ENCODE measurements at places on chromosomes 2 and 18. TPM values are rescaled to one million over a fixed set of nuclear protein-coding genes. Genes with fewer than 3 reads are reported as not detected.

- H3K36me3 ChIP-seq = no peaks in the 10 kb centered on the region
- no peak for DNase-seq
- H3K27me3 ChIP-seq = no peaks in the 10 kb centered on the region
- no peak overlapping the region for H3K27ac ChIP-seq
- H3K4me1 ChIP-seq = no peaks in the 10 kb centered on the region
- no peak overlapping the region for H3K4me3 ChIP-seq
Measured at GRCh38 chr2:79944205-79944604, 360.3 kb downstream of the LRRTM1 start.

DNA sequence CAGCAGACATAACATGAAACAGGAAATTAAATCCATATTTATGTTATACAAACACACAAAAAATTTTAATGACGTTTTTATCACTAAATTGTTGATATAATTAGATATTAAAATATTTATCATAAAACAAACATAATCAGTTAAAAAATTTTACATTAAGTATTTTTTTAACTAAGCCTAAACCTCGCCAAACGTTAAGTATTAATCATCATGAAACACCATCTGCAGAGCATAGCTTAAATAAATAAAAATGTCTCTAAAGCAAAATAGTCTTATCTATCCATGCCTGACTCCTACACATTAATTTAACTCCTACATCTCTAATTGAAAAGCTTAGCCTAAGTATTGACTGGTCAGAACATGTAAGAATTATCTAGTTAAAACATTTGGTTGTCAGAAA, 271.6 kb upstream of the RND3 start:
- no peaks in the 10 kb centered on the region for H3K27me3 ChIP-seq
- no peak overlapping the region for H3K4me3 ChIP-seq
- H3K27ac ChIP-seq = no peak overlapping the region
- no peaks in the 10 kb centered on the region for H3K4me1 ChIP-seq
- DNase-seq = no peak

DNA sequence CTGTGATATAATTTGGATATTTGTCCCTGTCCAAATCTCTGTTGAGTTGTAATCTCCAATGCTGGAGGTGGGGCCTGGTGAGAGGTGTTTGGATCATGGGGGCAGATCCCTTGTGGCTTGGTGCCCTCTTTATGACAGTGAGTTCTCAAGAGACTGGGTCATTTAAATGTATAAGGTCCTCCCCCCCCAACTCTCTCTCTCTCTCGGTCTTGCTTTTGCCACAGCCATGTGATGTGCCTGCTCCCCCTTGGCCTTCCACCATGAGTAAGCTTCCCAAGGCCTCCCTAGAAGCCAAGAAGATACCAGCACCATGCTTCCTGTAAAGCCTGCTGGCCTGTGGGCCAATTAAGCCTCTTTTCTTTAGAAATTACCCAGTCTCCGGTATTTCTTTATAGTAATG, 58.6 kb downstream of the FN1 start:
- H3K36me3 ChIP-seq = peaks cover 53% of the 10 kb centered on the region
- no peak for DNase-seq
- H3K27ac ChIP-seq = no peak overlapping the region
- H3K27me3 ChIP-seq = no peaks in the 10 kb centered on the region
- H3K4me3 ChIP-seq = no peak overlapping the region
- H3K4me1 ChIP-seq = no peaks in the 10 kb centered on the region

- H3K27ac ChIP-seq = no peak overlapping the region
- no peaks in the 10 kb centered on the region for H3K4me1 ChIP-seq
- H3K36me3 ChIP-seq = no peaks in the 10 kb centered on the region
- H3K27me3 ChIP-seq = no peaks in the 10 kb centered on the region
Measured at GRCh38 chr2:26621469-26622199, 19.5 kb downstream of the CIB4 start.

DNA sequence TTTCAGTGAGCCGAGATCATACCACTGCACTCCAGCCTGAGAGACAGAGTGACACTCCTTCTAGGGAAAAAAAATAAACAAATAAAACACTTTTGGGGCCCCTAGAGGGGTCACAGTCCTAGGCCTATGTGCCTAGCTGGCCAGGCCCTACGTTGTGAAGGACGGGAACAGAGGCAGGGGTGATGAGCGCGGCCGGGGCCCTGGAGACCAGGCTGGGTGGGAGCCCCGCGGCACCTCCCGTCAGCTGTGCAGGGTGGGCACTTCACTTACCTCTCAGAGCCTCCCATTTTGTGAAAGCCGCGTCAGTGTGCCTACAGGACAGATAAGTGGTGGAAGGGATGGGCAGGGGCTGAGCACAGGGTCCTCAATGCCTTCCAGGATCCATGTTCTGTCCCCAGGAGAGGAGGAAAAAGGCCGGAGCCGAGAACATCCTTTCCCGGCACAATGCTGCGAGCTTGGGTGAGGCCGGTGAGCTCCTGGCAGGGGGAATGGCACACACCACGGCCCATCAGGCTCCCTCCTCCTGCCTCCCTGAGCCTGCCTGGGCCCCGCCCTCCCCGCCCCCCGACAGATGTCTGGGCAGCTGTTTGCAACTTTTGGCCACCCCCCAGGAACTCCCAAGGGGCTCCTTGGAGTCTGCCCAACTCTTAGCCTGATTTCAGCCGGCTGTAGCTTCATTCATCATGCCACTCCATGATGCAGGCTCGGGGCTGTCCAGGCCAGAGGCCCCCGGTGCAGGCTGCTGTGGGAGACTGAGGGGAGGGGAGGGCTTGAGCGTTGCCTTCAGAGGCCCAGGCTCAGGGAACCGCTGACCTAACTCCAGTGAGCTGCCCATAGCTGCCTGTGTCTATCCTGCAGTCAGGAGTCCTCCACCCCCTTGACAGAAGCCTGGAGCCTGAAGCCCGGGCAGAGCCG, 196.5 kb downstream of the TFCP2L1 start:
- no peak overlapping the region for H3K27ac ChIP-seq
- H3K4me3 ChIP-seq = no peak overlapping the region
- no peaks in the 10 kb centered on the region for H3K36me3 ChIP-seq
- no peak for DNase-seq
- no peaks in the 10 kb centered on the region for H3K27me3 ChIP-seq

DNA sequence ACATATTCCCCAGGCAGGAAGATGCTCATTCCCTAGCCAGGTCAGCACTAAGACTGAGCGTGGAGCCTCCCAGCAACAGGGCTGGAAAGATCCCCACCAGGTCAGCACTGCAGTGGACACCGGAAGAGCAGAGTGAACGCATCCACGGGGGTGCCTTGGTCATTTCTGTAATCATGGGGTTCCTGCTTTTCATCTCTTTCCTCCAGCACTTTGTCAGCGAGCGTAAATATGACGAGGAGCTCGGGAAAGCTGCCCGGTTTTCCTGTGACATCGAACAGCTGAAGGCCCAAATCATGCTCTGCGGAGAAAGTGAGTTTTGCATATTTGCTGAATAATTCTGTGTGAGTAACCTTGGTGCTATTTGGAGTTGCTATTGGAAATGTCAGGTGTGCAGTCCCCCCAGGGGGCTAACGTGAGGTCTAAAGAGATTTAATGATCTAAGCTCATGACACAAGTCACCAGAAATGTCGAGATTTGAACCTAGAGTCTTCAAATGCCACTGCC, 40.1 kb downstream of the KCTD18 start:
- peaks cover 77% of the 10 kb centered on the region for H3K36me3 ChIP-seq
- no peak for DNase-seq
- H3K27me3 ChIP-seq = no peaks in the 10 kb centered on the region
- H3K4me3 ChIP-seq = no peak overlapping the region
- H3K27ac ChIP-seq = no peak overlapping the region

- no peaks in the 10 kb centered on the region for H3K27me3 ChIP-seq
- DNase-seq = no peak
- peaks cover 6% of the 10 kb centered on the region for H3K4me1 ChIP-seq
- no peaks in the 10 kb centered on the region for H3K36me3 ChIP-seq
Measured at GRCh38 chr2:128311755-128312341, 6.8 kb downstream of the HS6ST1 start.

GRCh38 chr2:230925443-230925878, 419 bp upstream of the GPR55 start:
- H3K27ac ChIP-seq = no peak overlapping the region
- DNase-seq = no peak
- H3K4me3 ChIP-seq = no peak overlapping the region
- no peaks in the 10 kb centered on the region for H3K36me3 ChIP-seq

DNA sequence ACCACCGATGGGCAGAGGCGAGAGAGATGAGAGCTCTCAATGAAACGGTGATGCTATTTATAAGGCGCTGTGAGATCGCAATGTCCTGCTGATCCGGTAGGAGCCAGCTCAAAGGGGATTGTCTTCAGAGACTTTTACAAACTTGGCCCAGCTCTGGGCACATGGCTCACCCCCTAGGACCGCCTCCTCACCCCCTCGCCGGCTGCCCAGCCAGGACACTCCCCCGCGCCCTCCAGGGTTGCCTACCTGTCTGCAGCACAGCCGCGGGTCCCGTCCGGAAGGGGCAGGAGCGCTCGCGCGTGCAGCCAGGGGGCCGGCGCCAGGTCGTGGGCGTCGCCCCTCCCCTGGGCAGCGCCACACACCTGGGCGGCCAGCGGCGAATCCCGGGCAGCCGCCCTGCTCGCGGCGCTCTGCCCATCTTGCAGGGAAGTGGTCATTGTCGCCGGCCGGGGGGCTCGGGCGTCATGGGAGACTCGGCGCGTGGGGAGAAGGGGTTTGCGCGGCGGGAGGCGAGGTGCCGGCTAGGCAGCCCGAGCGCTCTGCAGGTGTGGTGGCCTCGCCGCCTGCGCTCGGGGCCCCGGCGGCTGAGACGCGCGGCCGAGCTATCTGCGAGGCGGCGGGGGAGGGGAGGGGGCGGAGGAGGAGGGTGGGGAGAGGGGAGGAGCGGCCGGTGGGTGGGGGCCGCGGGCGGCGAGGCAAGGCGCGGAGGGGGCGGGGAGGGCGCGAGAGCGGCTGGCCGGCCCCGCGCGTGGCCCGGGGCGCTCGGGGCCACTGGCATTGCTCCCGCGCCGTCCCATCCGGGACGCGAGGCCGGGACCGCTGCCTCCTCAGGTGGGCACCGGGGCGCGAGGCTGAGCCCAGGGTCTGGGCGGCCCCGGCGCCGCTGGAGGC, at the start of gene GRB14:
TSS of gene GRB14 (minus strand) at position 610 of the 891 bp plus-strand sequence. CDS start at position 437, 173 bp downstream.
- peaks cover 66% of the 10 kb centered on the region for H3K27me3 ChIP-seq
- no peak within 1 kb of the TSS for H3K27ac ChIP-seq
- DNase-seq = peak; percentile 31
- H3K36me3 ChIP-seq = no peaks in the 10 kb centered on the region

GRCh38 chr2:134372611-134373131, 118.8 kb downstream of the MGAT5 start:
- no peak overlapping the region for H3K27ac ChIP-seq
- H3K4me3 ChIP-seq = no peak overlapping the region
- no peaks in the 10 kb centered on the region for H3K27me3 ChIP-seq
- peaks cover 13% of the 10 kb centered on the region for H3K4me1 ChIP-seq

GRCh38 chr2:235863414-235863813, 304.8 kb downstream of the GBX2 start:
- DNase-seq = no peak
- H3K36me3 ChIP-seq = no peaks in the 10 kb centered on the region
- no peak overlapping the region for H3K4me3 ChIP-seq
- no peaks in the 10 kb centered on the region for H3K4me1 ChIP-seq
- no peak overlapping the region for H3K27ac ChIP-seq
- H3K27me3 ChIP-seq = no peaks in the 10 kb centered on the region

GRCh38 chr2:24712296-24712695, 80.9 kb downstream of the PTRHD1 start:
- DNase-seq = no peak
- no peak overlapping the region for H3K27ac ChIP-seq
- H3K27me3 ChIP-seq = no peaks in the 10 kb centered on the region
- no peak overlapping the region for H3K4me3 ChIP-seq
- no peaks in the 10 kb centered on the region for H3K36me3 ChIP-seq

DNA sequence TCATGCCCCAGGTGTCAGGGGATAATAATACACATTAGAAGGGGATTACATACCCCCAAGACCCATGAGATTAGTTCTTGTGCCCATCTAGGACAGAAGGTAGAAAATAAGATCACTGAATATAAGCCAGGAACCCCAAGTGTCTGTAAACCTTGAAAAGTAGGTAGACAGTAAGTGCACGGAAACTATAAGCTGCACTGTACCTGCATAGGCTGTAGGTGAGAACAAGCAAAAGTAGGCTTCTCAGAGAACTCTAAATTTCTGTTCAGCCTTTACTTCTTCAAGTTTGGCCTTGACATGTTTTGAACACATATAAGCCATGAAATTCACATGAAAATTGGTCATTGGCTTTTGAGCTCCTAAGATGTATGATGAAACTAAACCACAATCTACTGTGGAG, 113.0 kb upstream of the FSIP2 start:
- H3K4me3 ChIP-seq = no peak overlapping the region
- no peak overlapping the region for H3K27ac ChIP-seq
- H3K27me3 ChIP-seq = no peaks in the 10 kb centered on the region

SRD5A2 gene
- total RNA-seq = 0.07 TPM

EEF1B2 gene
- total RNA-seq = 596 TPM

ABCB6 gene
- 21.1 TPM for total RNA-seq

TOGARAM2 gene
- not detected for total RNA-seq

SERPINE2 gene
- 18.8 TPM for total RNA-seq

MATN3 gene
- 1.6 TPM for total RNA-seq

SP140 gene
- 1.7 TPM for total RNA-seq

NT5DC4 gene
- not detected for total RNA-seq

STARD6 gene
- not detected for total RNA-seq

UGT1A8 gene
- total RNA-seq = 0.46 TPM
